ENCODE measurements at places on chromosomes 6 and 20.

DNA sequence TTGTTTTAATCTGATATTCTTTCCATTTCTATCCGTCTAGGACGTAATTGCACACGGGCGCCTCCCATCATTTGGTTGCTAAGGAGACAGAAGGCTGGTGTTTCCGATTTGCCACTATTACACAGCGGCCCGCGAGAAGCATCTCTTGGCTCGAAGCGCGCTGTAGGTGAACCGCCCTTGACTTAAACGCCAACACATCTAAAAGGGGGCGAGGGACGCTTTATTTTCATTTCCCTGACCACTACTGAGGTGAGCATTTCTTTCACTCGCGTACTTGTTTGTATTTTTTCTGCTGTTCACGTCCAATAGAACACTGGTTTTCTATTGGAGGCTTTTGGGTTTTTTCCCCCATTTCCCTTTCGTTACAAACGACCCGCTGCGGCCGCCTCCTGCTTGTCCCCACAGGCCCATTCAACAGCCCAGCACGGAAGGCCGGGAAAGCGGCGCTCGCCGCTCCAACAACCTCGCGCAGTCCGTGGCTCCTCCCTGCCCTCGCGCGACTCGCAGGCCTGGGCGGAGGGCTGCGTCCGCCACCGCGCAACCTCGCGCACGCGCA is 505 bp upstream of the WRNIP1 start:
- peak; percentile 76 for DNase-seq

DNA sequence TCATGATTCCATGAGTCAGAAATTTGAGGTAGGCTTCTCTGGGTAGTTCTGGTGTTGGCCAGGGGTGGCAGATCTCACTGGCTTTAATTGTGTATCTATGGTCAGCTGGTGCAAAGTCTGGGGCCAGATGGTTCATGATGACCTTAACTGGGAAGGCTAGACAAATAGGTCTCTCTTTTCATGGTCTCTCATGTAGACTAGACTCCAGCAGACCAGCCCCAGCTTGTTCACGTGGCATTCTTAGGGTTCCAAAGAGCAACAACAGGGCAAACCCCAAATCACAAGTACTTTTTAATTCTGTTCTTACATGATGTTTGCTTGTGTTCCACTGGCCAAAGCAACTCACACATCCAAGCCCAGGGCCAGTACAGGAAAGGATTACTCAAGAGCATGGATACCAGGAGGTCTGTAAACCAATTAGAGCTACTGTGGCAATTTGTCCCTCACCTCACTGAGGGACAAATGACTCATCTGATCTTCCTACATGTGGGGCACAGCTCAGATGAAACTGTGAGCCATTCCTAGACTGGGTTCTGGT is 79.5 kb upstream of the PBOV1 start:
- peak; percentile 51 for DNase-seq

- no peak for DNase-seq
Measured at GRCh38 chr6:140320081-140321080, 945.9 kb upstream of the CITED2 start.

GRCh38 chr6:154482858-154483257 is 27.6 kb downstream of the CNKSR3 start:
- no peak for DNase-seq

DNA sequence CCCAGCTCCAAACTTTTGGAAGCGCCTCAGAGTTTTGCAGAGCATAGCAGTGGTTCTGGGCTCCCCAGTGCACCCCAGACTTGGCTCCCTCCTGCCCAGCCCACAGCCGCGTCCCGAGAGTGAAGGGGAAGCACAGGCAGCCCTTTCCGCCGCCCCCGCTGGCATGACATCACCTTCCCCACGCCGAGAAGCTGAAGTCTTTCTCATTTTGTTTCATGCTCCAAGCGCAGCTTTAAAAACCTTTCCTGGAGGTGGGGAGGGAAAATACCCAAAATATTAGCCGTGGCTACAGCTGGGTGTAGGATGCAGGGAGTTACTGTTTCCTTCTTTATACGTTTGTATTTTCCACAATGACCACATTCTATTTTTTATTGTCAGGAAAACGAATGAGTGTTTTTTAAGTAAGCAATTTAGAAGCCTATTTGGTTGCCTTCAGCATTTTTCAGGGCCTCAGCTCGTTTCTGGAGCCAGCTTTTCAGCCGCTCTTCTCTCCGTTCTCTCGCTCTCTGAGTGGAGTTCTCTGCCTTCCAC is 72.9 kb downstream of the SNX5 start:
- peak; percentile 67 for DNase-seq

DNA sequence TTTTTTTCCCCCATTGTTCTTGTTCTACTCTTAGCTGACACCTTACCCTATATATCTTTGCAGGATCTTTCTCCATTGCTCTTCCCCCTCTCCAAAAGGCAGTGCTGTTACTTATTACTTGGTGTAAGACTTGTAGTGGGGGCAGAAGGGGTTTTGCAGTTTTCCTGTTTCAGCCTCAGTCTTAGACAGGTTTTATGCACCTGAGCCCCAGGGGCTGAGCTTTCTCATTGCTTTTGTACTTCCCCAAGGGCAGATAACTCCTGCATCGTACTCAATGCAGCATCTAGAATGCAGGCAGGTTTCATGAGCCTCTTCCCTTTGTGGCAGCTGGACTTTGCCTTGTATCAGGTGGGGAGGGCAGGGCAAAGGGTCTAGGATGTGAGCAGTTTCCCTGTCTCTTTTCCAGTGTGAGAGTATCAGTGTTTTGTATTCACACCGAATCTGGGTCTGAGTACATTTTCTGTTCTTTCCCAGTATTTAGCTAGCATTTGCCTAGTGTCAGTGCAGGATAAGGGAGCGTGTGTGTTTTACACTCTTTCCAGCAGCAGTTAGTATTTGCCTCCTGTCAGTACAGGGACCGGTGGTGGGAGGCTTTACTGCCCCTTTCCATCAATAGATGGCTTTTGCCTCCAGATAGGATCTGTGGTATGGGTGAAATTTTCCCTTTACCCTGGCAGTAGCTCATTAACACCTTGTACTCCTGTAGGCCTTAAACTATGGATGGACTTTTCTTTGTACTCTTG is 19.6 kb downstream of the CYB5R4 start:
- no peak for DNase-seq

DNA sequence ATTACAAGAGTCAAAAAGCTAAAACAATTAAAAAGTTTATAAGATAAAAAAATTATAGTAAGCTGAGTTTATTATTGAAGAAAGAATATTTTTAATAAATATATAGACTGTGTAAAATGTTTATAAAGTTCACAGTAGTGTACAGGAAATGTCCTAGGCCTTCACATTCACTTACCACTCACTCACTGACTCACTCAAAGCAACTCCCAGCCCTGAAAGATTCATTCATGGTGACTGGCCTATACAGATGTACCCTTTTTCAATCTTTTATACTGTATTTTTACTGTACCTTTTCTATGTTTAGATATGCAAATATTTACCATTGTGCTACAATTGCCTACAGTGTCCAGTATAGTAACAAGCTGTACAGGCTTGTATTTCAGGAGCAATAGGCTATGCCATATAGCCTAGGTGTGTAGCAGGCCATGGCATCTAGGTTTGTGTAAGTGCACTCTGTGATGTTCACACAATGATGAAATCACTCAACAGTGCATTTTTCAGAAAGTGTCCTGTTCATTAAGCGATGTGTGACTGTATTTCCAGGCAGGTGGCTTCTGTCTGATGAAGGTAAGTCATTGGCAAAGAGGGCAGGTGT is 130.2 kb downstream of the BTBD3 start:
- no peak for DNase-seq
